ENCODE measurements at places on chromosomes 3 and 15. TPM values are rescaled to one million over a fixed set of nuclear protein-coding genes. Genes with fewer than 3 reads are reported as not detected.

DNA sequence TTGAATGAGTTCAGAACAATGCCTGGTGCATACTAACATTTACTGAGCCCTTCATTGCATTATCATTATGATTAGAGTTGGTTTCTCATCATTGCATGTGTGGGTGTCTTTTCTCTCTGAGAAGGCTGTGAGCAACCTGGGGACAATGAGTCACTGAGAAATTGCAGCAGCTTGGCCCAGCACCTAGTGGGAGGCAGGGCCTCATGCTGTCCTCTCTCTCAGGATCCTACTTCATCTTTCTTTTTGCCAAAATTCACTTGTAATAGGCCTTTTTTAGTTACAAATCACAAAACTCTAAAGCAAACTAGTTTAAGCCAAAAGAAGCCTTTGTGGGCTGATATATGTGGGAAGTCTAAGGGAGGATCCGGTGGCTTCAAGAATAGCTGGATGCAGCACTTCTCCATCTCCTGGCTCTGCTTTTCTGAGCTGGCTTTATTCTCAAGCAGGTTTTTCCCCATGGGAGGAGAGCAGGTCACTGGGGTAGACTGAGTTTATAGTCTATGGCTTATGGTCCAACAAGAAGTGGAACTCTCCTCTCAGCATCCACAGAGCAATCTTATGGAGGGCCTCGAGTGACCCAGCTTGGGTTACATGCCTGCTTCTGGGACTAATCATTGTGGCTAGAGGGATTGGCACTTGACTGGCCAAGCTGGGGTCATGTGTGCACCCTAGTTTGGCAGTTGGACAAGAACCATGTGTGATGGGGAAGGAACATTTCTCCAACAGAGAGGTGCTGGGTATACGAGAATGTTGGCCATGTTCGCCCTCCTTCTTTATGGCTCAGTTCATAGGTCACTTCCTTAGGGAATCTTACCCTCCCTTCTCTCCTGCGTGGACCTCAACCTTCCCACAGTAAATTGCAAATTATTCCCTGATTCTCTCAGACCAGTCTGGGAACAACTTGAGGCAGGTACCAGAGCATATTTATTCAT is 8.7 kb upstream of the CAMK1 start:
- DNase-seq, result no peak

DNA sequence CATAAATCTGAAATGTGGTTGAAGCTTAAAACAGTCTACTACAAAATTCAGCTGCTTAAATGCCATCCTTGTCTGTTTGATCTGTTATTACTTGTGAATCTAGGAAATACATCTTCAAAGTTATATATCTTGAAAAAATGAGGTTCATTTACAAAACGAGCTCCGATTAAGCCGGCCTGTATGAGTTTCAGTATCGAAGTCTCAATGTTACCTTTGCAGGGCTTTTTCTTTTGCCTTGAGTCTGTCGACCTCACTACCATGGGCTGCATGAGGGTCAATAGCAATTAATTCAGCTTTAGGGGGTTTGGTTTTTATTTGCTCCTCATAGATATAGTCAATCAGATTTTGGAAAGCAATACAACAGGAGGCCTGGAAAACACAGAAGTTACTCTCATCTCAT is 23.2 kb downstream of the ERICH6 start:
- DNase-seq, result no peak

DNA sequence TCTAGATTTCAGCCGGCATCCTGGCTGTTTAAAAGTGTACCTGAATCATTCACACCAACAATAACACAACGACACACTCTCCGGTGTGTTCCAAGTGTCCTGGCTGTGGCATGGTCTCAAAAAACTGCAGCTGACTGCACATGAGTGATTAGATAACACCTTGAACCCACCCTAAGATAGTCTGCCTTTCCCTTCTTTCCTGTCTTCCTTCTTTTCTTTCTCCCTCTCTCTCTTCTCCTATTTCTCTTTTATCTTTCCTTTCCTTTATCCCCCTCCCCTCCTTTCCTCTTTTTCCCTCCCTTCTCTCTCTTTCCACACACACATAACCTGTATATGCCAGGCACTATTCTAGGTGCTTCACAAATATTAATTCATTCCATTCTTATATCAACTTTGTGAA is 1.2 kb upstream of the FAH start:
- DNase-seq, result no peak

- no peak for DNase-seq
Observed at GRCh38 chr3:159950156-159950898, 38.3 kb upstream of the IL12A start.

Gene GPR15
- total RNA-seq, result not detected

Data from posterior vena cava (tissue), 2 donors.